ENCODE measurements at places on chromosomes 16 and 17.

- no peak for DNase-seq
Observed at GRCh38 chr16:1026057-1026783, 44.6 kb downstream of the SOX8 start.

- DNase-seq: peak; percentile 58
Observed at GRCh38 chr17:74190807-74191406, 12.6 kb upstream of the RPL38 start.

DNA sequence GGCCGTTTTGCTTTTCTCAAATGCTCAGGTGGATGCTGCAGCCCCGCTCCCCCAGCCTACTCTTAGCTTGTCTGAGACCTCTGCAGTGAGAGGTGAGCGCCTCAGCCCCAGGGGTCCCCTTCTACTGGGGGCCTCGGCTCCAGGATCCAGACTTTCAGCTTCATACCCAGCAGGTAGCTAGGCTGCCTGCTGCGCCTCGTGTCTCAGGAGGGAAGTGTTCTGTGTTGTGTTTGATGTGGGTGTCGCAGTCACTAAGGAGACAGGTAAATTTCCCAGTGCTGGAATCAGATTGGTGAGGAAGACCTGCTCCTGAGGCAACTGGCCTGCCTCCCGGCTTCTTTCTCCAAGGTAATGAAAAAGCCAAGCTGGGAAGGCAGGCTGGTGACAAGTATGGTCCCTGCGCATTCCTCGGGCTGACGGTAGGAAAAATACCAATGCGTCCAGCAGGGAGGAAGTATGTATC lies 604.0 kb upstream of the SALL1 start:
- DNase-seq: no peak

- DNase-seq: peak; percentile 61
Observed at GRCh38 chr16:75111961-75112733, 4.4 kb downstream of the LDHD start.

DNA sequence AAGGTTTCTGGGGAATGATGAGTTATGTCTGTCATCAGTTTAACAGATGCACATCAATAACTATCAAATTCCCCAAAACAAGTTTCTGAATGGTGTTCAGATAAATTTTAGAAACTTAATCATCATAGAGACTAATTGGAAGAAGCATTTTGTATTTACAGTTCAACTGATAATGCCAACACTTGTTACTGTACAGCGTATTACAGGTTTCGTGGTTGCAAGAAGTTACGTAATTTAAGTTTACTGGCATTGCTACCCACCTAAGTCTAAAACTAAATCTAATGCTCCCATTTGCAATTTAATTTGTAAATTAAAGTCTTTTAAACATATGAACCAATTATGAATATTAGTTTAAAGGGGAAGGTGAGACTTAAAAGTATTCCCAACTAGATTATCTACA lies 3.0 kb downstream of the SRSF1 start:
- no peak for DNase-seq

DNA sequence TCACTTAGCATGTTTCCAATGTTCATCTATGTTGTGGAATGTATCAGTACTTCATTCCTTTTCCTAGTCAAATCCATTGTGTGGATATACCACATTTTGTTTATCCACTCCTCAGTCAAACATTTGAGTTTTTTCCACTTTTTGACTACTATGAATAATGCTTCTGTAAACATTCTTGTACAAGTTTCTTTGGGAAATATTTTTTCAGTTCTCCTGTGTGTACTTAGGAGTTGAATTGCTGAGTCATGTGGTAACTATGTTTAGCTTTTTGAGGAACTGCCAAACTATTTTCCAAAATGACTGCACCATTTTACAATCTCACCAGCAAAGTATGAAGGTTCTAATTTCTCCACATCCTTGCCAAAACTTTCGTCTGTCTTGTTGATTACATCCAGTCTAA lies 223.7 kb upstream of the AXIN2 start:
- DNase-seq: no peak

- no peak for DNase-seq
Observed at GRCh38 chr17:34598161-34598776, 18.9 kb downstream of the TMEM132E start.

GRCh38 chr16:7843261-7843660 lies 510.6 kb downstream of the RBFOX1 start:
- no peak for DNase-seq

GRCh38 chr17:32814836-32815235 lies 62.1 kb downstream of the MYO1D start:
- no peak for DNase-seq

- no peak for DNase-seq
Observed at GRCh38 chr16:81597079-81597658, 152.6 kb downstream of the CMIP start.

DNA sequence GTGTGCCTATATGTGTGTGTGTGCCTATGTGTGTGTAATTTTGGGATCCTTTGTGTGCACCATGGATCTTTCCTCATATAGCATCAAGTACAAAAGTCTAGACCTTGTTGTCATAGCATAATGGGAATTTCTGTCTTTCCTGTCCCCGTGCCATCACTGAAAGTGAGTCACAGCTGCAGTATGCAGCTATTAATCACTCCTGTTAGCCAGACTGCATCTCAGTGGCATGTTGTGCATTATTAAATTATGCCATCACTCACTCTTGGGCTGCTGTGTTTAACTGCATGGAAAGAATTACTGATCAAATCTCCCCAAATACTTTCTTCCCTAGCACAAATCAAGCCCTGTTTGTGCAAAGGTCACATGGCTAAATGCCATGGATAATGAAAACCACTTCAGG lies 92.4 kb downstream of the CBLN1 start:
- DNase-seq: no peak

- peak; percentile 94 for DNase-seq
Observed at GRCh38 chr17:18033442-18034099, 5.4 kb downstream of the ATPAF2 start.

DNA sequence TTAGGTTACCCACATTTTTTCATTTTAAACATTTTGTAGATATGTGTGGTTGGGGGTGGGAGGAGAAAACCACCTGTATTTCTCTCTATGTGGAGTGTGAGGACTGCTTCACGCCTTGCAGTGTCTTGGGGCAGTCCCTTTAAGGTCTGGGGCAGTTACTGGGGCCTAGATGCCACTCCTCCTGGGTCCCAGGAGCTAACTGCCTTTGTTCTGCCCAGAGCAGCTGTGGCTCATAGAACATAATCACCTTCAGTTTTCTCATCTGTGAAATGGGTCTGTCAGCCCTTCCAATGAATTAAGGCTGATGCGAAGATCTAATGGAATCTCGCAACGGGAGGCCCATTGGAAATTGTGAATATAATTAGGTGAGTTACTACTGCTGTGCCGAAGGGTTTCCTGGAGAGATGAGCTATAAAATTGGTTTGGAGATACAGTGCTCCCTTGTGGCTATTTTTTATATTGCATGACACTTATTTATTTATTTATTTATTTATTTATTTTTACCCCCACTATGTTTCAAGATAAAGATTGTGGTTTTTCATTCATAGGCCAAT lies 22.9 kb downstream of the DHRS7C start:
- peak; percentile 68 for DNase-seq

DNA sequence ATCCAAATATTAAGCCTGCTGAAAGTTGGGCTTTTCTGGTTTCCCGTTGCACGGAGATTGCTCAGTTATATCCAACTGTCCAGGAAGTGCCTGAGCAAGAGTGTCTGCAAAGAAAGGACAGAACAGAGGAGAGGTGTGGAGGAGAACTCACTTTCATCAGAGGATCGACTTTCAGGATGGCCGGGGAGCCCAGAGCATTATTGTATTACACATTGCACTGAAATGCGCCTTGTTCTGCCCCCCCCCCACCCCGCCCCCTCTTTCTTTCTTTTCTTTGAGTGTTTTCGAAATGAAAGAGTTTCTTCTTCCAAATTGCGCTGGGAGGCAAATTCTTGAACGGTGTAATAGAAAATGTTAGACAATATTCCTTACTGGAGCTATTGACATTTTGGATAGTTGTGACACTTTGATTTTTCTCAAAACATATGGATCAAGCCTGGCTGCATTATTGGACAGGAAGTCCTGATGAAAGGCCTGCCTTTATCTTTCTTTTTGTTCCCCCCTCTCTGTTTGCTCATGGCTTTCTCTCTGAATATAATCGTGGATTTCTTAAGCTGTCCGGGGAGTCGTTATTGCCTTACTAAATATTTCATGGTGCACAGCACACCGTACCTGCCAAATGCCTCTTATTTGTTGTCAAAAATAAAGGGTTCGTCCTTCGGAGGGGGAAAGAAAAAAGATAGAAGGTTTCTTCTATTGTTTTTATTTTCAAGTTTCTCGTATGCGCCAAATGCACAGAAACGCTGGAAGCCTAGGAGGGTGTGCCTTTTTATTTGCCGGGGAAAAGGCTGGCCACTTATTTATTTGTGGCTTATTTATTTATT lies 110.8 kb downstream of the IRX3 start:
- no peak for DNase-seq

DNA sequence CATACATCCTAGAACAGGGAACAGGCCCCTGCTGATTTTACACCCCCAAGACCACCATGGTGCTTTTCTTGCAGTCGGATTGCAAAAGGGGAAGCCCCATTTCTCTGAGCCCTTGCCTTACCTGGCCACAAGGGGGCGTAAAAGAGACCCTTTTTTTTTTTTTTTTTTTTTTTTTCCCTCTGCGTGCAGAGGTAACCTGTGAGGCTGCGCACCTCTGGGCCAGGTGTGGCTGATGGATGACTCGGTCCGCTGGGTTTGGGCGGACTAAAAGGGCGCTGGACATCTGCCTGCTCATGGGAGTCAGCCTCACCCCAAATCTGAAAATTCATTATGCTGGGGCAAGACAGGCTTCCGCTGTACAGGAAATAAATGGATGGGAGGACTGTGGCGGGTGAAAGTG lies 281.0 kb downstream of the CBLN1 start:
- no peak for DNase-seq

DNA sequence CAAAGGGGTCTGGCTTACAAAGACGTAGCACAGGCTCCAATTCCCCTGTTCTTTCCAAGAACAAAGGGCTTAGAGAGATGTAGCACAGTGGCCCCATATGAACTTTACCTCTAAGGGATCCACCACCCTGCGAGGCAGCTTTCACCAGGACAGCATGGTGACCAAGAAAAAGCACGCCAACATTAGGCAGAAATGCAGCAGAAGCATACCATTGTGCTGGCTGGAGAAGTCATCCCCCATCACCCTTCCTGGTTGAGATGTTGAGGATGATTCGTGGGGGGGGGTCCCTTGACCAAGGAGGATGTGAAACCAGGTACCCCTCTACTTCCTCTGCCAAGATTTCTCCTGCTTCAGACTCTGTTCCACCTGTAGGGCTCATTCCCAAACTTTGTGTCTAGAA lies 48.4 kb downstream of the TMEM114 start:
- no peak for DNase-seq

DNA sequence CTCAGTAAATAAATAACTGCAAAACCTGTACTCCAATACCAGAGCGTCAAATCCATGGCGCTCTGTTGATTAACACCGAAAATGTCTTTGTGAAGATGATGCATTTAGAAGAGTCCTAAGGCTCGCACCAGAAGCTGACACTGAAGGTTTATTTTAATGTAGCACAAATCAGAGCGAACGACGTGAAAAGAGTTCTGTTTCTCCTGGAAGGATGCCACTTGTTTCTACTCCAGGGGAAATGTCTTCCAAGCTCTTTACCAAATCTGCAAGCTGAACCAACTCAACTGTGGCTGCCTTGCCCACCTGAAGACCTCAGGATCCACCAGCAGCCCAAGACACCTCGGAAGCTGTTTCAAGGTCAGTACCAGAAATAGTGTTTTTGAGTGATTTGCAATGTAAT lies 194.4 kb upstream of the MAF start:
- no peak for DNase-seq

- DNase-seq: peak; percentile 66
Observed at GRCh38 chr17:17416007-17416399, 60.8 kb upstream of the MED9 start.

DNA sequence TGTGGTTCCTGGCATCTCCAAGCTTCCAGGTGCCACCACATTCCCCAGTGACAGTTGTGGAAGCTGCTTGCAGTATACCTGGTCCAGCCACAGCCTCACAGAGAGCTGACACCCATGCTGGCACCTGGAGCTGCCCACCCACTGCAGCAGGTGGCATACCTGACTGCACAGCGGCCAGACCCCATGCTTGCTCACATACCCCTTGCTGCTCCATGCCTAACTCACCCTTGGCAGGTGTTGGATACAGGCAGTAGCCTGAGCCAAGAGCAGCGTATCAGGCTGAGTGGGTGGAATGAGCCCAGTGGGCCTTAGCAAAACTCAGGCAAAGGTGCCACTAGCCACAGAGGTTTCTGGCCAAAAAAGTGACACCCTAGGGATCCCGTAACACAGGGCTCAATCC lies 232.3 kb downstream of the CEP112 start:
- no peak for DNase-seq

GRCh38 chr16:12354296-12354833 lies 377.8 kb downstream of the SNX29 start:
- DNase-seq: no peak

- peak; percentile 80 for DNase-seq
Observed at GRCh38 chr17:27473748-27474609, 17.7 kb downstream of the KSR1 start.

DNA sequence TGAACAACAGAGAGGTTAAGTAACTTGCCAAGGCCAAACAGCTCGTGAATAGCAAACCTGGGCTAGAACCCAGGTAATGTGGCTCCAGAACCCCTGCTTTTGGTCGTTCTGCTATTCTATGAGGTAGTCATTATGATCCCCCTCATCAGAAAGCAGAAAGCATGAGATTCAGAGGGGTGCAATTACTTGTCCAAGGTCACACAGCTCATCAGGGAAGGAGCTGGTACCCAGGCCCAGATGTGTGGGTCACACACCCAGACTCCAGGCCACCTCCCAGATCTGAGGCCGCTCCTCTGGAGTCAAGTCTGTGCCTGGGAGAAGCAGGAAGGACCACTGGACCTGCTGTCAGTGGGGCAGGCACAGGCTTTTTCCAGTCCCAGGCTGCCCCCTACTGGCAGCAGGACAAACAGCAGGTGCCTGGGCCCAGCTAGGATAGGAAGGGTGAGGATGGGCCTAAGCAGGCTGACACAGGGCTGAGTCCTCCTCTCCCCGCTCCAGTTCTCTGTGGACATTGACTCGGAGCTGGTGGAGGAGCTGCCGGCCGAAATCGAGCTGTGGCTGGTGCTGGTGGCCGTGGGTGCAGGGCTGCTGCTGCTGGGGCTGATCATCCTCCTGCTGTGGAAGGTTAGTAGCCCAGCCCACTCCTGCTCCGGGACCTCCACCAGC lies 7.8 kb upstream of the PDK2 start:
- peak; percentile 80 for DNase-seq

- no peak for DNase-seq
Observed at GRCh38 chr17:45036691-45037090, 14.7 kb downstream of the DCAKD start.

All from suppressor macrophage treated with lipopolysaccharide for 1 hour (primary cell).